ENCODE measurements at places on chromosomes 11 and 22.

DNA sequence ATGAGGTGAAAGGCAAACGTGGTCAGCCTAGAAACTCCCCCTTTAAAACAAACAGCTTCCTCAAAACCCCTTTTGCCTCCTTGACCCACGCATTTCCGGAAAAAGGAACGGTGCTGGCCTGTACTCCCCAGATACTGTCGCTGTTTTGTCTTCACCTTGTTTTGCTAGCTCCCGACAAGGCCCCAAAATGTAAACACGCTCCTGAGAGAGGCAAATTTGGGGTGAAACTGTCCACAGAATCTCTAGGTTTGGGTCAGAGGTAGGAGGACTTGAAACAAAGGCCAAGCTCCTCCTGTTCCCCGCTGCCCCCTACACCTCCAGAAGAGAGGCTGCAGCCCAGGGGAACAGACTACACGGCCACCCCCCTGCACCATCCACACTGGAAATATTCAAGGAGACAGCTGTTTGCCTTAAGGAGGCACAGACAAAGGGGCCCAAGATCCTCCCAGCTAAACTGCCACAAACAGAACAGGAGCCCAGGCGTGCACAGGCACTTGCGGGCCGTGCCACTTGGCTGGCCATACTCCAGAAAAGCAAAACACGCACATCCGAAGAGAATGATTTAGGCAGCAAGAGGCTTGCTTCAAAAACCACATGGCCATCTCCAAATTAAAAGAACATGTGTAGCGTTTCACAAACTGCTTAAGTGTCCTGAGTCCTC lies 160.5 kb upstream of the GRK3 start:
- no peak for DNase-seq

GRCh38 chr11:77512092-77512491 lies 38.2 kb upstream of the PAK1 start:
- no peak for DNase-seq

DNA sequence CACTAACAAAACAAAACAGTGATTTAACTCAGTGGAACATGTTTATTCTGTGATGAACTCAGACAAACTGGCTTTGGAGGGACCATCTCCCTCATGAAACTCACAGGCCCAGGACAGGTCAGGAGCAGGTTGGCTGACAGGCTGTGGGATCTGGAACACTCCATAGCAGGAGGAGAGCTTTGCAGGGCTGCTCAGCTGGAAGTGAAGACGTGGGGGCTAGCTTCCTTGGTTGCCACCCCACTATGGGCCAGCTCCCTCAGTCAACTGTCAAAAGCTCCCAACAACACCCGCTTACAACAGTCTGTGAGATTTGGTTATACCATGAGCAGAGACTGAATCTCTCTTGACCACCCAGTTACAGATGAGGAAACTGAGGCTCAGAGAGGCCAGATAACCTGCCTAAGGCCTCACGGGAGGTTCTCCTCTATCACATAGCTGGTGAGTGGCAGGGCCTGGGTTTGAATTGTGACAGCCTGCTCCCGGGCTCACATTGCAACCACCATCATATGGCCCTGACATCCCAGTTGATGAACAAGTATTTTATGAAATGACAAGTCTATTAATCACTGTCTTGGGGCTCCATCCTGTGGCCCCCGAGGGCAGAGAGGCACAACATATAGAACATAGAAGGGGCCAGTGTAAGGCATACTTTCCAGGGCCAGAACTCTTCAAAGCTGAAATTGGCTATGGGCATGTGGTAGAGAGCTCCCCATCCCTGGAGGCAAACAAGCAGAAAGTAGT lies 473.4 kb downstream of the MN1 start:
- no peak for DNase-seq

DNA sequence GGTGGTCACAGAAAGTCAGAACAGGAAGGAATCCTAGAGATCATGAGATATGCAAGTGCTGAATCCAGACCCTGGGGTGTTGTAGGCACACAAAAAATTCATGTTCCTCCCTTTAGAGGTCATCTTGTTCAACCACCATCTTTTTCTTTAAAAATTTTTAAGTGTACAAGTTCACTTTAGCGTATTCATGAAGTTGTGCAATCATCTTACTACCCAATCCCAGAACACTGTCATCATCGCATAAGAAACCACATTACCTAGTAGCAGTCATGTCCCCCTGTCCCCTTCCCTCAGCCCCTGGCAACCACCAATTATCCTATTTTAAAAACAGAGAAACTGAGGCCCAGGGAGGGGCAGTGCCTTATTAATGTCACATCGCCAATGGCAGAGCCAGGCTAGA lies 20.3 kb upstream of the WNT11 start:
- DNase-seq: no peak

- no peak for DNase-seq
Measured at GRCh38 chr11:62269654-62270278, at the start of gene SCGB2A2. SCGB2A2 (plus strand) TSS chr11:62270158; CDS start chr11:62270217, 59 bp downstream.

GRCh38 chr22:32336771-32337424 lies 20.8 kb upstream of the RFPL3 start:
- no peak for DNase-seq

DNA sequence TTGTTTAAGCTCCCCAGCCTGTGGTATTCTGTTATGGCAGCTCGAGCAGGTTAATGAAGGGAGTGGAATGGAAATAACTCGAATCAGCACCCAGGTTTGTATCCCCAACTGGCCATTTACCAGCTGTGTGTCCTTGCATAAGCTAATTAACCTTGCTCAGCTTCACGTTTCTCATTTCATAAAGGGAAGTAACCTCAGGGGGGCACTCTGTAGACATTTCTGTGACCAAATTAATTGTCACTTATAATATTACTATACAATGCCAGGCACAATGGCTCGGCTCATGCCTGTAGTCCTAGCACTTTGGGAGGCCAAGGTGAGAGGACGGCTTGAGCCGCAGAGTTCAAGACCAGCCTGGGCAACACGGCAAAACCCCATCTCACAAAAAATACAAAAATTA lies 13.8 kb downstream of the ADA2 start:
- no peak for DNase-seq

GRCh38 chr22:40453671-40454070 lies 83.3 kb downstream of the SGSM3 start:
- DNase-seq: no peak

DNA sequence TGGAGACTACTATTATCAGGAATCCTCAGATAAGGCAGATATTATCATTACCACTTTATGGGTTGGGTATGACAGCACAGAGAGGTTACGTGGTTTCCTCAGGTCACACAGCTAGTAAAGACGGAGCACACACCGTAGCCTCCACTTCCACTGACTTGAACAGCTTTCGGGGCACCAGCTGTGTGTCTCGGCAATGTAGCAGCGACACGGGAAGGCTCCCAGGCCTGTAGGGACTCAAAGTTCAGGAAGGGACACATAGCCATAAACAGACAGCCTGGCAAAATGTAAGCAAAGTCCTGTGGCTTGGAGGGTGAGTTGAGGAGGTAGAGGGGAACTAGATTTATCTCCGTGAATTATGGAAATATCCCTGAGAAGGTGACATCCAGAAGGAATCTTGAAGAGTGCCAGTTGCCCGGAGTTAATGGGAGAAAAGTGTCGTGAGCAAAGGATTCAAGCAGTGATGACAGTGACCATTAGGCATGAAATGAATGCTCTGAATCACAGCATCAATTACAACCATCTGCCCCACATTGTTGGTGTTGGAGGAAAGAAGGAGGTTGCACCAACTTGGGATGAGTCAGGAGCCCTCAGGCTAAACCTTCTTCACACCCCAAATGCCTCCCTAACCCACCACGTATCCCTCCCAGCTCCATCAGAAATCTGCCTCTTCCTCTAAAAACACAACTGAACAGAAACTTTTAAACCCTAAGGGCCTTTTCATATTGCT lies 106.7 kb upstream of the ASPHD2 start:
- peak; percentile 88 for DNase-seq

DNA sequence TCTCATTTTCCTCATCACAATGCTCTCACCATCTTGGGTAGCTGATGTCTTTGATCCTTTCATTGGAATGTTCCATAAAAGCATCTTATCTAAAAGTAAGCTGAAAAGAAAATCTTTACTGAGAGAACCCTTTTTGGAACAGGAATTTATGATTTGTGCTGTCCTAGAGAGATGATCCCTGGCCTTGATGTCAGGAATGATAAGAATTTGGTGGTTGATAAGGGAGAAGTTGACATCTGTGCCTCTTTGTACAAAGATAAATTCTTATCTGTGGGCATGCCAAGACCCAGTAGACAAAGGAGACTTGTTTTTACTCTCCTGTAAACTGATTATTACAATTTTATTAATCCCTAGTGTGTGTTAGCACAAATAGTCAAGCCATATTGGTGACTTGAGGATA lies 36.9 kb downstream of the NAALAD2 start:
- DNase-seq: no peak

DNA sequence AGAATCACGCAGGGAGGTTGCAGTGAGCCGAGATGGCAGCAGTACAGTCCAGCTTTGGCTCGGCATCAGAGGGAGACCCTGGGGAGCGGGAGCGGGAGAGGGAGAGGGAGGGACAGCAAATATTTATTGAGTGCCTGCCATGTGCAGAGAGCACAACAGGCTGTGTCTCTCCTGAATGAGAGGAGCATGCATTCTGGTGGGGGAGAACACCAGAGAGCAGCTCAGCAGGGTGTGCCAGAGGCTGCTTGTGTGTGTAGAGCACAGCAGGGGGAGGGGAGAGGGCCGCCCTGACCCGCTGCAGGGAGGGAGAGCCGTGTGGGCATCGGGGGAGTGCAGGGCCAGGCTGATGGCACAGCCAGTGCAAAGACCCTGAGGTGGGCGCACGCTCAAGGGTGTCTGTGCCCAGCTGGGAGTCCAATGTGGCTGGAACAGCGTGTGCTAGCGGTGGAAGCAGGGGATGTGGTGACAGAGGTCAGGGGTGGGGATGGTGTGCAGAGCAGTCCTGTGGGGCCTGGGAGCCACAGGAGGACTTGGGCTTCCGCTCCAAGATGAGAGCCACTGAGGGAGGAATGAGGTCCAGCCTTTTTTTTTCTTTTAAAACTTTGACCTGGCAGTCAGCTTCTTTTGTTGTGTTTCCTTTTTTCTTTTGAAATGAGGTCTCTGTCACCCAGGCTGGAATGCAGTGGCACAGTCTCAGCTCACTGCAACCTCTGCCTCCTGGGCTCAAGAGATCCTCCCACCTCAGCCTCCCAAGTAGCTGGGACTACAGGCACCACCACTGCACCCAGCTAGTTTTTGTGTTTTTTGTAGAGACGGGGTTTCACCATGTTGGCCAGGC lies 12.0 kb downstream of the PPIL2 start:
- DNase-seq: no peak

GRCh38 chr11:57154739-57155138 lies 27.0 kb upstream of the LRRC55 start:
- DNase-seq: no peak

GRCh38 chr11:285894-286220 lies 3.1 kb upstream of the PGGHG start:
- DNase-seq: no peak

DNA sequence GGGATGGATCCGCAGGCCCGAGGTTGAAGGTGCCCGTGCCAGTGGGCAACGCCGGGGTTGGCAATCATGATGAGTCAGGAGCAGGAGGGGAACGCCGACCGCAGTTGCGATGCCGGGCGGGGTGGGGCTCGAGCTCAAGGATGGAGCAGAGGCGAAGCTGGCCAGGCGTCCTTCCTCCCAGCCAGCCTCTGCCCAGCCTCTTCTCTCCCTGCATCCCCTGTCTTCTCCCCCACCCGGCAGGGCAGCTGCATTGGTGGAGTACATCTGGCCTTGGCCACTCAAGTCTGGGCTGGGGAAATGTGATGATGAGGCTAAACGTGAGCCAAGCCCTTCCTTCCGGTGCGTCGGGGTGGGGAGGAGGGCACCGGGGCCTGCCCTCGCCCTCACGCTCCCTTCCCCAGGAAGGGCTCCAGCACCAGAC lies 3.9 kb downstream of the IFITM10 start:
- DNase-seq: no peak

DNA sequence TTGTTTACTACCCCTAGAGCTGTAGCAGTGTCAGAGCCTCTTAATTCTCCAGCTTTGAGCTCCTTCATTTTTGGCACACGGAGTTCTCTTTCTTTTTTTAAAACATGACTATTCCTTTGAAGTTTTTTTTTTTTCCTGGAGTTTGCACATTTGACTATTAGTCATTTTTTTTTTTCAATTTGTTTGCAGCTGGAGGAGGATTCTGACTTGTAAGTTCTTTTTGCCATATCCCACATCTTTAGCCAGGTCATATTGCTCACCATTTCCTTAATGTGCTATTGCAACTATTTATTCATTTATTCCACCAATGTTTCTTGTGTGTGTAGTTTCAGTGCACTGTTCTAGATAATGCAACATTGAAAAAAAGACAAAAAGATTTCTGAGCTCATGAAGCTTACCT lies 166.3 kb upstream of the ARHGAP20 start:
- no peak for DNase-seq
